ENCODE measurements at places on chromosomes 12 and 14. TPM values are rescaled to one million over a fixed set of nuclear protein-coding genes. Genes with fewer than 3 reads are reported as not detected.

AQP6 gene
- total RNA-seq = under 0.01 TPM

DNAJC22 gene
- total RNA-seq = not detected

GLT8D2 gene
- total RNA-seq = not detected

GRCh38 chr12:29152223-29152868 is 3.3 kb downstream of the FAR2 start:
- no peak for DNase-seq

GRCh38 chr14:89386212-89386886 is 30.7 kb downstream of the FOXN3 start:
- no peak for DNase-seq

- DNase-seq = no peak
Measured at GRCh38 chr14:63394841-63395240, 76.1 kb upstream of the GPHB5 start.

DNA sequence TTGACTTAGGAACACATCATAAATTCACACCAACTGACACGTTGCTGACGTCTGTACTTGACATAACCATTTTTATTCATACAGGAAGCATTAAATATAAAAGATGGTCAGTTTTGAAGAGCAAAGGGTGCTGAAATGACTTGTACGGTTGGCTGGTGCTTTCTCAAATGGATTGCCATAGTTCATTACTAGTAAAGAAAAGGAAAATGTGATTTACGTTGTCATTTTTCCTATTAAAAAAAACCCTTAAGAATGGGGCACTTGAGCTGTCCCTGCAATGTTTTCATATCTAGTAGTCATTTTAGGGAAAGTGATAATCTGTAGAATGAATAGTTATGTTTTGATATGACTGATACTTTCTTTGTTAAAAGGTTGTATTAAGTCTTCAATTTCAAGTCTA is 22.5 kb upstream of the MANSC4 start:
- no peak for DNase-seq

DNA sequence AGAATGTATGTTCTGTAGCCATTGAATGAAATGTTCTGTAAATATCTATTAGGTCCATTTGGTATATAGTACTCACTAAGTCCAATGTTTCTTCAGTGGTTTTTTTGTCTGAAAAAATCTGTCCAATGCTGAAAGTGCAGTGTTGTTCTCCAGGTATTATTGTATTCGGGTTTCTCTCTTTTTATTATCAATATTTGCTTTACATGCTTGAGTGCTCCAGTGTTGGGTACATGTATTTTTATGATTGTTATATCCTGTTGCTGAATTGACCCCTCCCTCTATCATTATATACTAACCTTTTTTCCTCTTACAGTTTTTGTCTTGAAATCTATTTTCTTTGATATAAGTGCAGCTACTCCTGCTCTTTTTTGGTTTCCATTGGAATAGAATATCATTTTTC is 382.2 kb downstream of the CCER1 start:
- DNase-seq = no peak

DNA sequence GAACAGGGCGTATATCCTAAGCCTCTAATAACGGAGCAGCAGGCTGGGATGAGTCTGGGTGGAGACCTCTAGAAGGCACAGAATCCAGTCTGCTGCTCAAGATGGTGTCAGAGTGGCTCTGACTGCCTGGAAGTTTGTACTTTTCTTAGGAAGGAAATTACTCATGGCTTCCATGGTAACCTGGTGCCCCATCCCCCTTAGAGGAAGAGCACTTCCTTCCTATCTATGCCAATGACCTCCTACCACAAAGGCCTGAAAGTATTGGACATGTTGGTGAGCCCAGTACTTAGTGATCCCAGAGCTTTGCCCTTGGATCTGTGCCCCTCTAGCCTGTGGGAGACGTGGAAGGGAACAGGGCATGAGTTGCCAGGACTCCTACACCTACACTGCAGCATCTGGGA is 1.5 kb downstream of the BATF start:
- no peak for DNase-seq

- no peak for DNase-seq
Measured at GRCh38 chr14:100165831-100166440, 6.5 kb upstream of the DEGS2 start.

DNA sequence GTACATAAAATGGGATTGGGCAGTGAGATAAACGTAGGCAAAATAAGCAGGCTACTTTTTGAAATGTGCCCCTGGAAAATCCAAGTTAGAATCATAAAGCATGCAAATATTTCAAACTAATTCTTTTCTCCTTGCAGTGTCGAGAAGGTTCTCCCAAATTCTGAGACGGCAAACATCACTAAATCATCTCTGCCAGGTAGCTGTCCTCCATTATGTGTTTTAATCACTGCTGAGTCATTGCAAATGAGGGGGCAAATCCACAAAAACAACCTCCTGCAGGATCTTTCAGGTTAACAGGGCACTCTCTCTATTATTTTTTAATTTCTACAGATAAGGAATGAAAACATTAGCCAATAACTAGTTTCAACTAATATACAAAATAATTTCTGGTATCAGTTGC is 63.2 kb upstream of the RIC8B start:
- no peak for DNase-seq

DNA sequence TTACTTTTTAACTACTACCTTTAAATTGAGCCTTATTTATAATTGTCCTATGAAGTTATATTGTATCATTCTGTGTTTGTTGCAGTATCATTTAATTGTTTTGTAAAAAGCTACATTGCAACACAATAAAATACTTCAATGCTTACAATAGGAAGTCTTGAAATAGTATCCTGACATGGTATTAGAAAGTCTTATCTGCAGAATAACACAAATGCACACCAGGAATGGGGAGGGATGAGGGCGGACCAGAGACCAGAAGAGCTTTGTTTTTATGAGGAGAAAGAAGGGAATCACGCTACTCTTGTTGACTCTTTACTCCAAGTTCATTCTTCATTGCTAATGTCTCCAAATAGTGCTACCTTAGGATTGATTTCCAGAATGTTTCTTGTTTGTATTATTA is 120.2 kb downstream of the MON2 start:
- no peak for DNase-seq
